GM06990 (cell line): ENCODE measurements at places on chromosomes 4 and X.

GRCh38 chr4:111855308-111855707 lies 289.9 kb upstream of the FAM241A start:
- DNase-seq, result no peak

DNA sequence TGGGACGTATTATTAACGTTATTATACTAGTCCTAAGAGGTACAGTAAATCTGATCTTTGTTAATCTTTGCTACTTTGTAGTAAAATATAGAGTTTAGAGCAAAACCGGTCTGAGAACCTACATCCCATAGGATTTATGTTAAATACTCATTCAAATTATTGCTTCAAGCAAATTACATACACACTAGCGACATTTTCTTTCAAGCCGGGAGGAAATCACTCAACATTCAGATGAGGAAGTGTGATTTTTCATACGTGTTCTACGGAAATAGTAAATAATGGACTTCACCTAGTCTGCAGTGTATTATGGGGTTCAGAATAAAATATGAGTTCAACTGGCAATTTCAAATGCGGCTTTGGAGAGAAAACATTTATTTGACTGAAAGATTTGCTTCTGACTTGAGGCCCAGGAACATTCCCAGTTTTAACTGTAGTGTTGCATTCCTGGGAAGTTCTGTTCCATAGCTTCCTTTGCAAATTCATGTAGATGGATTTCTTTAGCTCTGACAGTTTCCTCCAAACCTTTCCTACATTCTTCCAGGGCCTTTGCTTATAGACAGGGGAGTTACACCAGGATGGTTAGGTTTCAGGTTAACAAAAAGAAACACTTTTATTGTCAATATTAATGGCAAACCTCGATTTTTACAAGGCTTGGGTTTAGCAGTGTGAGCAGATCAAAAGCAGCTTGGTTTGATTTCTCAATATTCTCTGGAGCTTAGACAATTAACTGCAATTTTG lies 5.3 kb upstream of the HAND2 start:
- DNase-seq, result no peak

DNA sequence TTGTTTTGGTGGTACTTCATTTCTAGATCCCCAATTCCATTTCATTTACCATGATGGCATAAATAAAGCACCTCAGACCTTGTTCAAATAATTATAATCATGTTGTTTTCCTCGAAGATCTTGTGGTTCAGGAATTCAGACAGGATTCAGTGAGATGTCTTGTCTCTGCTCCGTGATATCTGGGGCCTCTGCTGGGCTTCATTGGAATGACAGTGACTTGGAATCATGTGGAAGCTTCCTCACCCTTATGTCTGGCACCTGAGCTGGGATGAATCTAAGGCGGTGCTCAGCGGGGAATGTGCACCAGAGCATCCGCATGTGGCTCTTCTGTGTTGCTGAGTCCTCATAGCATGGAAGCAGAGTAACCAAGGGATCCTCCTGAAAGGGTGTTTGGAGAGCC lies 132.2 kb downstream of the VEGFC start:
- DNase-seq, result no peak

DNA sequence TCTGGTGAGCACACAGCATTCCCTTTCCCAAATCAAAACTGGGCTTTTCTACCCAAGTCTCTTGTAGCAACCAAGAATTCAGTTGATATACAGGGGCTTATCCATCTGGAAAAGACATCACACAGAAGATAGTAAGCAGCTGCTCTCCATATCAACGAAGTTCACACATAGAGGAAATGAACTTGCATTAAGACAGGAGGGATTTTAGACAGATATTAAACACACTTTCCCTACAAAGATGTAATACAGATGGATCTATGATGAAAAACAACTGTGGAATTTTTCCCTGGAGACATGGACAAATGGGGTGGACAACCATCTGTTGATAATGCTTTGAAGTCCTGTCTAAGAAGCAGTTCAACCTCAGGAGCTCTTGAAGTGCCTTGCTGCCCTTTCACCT lies 9.8 kb upstream of the PDE5A start:
- DNase-seq, result no peak

GRCh38 chr4:4456816-4457578 lies 70.1 kb downstream of the NSG1 start:
- DNase-seq, result no peak

DNA sequence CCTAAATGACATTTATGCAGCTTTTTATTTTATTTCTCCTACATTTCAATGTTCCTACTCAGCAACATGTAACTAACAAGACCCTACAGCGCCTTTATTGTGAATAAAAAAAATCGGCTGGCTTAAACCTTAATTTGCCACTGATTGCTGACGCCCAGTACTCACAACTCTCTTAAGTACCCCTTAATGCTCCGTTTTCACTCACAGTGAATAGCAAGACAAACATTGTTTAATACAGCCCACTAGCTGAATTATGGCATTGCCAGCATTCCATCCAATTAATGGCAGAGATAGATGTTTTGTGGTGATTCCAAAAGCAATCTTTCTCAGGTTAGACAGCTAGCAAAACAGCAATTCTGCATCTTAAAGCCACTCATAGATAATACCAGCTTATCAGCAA lies 61.1 kb downstream of the PPARGC1A start:
- DNase-seq, result no peak

DNA sequence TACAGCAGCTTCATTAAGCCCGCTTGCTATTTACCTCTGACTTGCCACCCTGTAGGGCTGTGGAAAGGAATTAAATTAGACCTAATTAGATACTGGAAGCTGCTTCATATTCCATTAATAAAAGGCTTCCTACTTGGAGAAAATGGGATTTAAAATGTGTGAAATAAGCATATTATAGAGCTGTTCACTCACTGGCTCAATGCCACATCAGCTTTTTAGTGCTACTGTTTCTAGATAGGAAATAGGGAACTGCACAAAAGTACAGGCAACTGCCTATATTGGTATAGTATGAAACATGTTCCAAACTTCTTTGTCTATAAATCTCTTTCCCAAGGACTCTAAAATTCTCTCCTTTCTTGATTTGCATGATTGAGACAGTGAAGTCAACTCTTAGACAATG lies 407.9 kb upstream of the AADAT start:
- no peak for DNase-seq
